ENCODE measurements at places on chromosomes 1 and 21.

DNA sequence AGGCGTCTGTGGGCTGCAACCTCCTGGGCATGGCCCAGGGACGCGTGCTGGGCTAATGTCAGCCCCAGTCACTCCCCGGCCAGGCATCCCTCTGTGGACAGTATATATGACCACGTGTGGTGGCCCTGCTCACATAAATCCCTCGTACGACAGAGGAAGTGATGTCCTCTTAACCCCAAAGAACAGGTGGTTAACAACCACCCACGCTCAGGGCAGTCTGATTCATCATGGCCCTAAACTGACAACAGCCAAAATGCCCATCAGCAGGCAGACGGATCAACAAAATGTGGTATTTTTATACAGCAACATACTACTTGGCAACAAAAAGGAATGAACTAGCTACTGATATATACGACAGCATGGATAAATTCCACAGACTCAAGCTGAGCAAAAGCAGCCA is 51.0 kb downstream of the ECE1 start:
- no peak for DNase-seq

GRCh38 chr1:8580566-8580965 is 236.9 kb downstream of the RERE start:
- DNase-seq, result no peak

DNA sequence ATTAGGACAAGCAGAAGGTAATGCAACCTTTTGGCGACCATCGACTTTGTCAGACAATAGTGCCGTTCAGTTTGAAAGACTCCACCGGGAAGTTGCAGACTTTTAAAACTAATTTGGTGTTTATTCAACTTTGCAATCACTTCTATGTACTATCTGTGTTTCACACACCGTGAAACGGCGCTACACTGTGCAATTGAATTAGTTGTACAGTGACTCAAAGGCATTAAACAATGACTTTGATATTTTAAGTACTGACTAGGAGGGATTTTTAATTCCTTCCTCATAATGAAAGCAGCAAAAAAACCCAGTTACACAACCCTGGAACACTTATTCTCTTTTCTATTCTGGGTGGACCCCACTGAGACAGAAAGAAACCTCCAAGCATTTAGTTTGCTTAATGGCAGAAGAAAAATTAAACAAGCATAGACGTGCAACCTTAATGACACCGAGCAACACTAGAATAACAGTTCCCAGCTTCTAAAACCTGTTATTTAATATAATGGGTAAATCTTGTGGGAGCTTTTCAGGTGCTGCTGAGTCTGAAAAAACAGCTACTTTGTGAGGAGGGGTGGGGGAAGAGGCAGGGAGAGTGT is 176.8 kb downstream of the LMO4 start:
- no peak for DNase-seq

- DNase-seq, result no peak
Observed at GRCh38 chr1:232029315-232029714, 402.7 kb downstream of the DISC1 start.

DNA sequence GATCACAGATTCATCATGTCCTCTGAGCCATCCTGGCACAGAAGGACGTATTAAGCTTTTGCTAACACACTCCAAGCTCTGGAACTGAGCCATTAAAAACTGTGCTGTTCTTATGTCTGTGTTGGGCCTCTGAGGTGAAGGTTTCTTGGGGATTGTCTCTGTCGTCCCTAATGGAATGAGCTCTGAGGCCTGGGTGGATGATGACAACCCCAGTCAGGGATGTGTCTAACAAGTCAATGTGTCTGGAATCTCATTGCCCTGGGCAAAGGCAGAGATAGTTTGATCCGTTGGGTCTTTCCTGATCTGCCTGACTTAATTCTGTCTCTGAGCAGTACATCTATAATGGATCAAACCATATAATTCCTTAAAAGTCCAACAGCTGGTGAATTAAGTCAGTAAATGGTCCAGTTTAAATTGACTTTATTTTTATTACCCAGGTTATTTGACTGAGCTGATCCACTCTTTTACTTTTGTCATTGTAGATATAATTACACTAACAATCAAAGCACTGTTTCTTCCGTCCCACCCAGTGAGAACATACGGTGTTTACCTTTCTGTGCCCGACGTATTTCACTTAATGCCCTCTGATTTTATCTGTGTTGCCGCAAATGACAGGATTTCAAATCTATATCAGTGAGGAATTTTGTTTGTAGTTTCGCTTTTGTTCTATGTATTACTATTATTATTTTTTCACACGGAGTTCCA is 38.8 kb upstream of the OR2B11 start:
- no peak for DNase-seq

- DNase-seq, result no peak
Observed at GRCh38 chr1:21652937-21653743, 16.0 kb downstream of the RAP1GAP start.

- no peak for DNase-seq
Observed at GRCh38 chr1:69914976-69915765, 290.2 kb downstream of the LRRC40 start.

Measured in epithelial cell of prostate (primary cell).